Caco-2 (cell line): ENCODE measurements at places on chromosomes 4 and X.

- no peak for DNase-seq
These were observed 653 bp downstream of the PLA2G12A start for GRCh38 chr4:109729117-109729717.

GRCh38 chr4:176385601-176386000 lies 65.8 kb downstream of the SPCS3 start:
- DNase-seq: no peak

GRCh38 chr4:83118869-83119268 lies 4.3 kb upstream of the PLAC8 start:
- no peak for DNase-seq

DNA sequence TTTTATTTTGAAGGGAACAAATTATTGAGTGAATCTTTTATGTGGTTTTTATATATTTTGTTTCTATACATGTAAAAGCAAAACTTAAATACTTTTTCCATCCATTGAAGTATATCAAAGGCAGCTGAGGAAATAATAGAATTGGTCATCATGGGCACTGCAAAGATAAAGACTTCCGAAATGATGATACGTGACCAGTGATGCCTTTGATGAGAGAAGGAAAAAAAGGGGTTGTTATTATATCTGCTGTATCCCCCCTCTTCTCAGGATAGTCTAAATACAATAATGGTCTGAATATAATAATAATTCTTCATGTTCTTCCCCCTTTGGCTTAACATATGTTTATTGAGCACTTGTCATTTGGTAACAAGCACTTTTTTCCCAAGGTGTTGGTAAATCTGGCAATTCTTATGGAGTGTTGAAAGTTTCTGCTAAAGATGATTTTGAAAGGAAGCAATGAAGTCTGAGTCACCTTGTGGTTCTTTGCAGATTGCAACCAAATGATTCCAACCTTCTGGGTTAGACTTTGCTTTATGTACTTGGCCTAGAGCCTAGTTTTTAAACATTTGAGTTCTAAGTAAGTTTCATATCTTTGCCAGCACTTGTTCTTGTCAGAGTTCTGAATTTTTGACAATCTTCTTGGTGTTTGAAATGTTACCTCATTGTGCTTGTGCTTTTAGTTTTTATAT lies 60.8 kb downstream of the USP9X start:
- DNase-seq: no peak

GRCh38 chr4:169359961-169360360 lies 89.2 kb upstream of the SH3RF1 start:
- no peak for DNase-seq

GRCh38 chr4:27148211-27148895 lies 287.7 kb downstream of the STIM2 start:
- DNase-seq: no peak

DNA sequence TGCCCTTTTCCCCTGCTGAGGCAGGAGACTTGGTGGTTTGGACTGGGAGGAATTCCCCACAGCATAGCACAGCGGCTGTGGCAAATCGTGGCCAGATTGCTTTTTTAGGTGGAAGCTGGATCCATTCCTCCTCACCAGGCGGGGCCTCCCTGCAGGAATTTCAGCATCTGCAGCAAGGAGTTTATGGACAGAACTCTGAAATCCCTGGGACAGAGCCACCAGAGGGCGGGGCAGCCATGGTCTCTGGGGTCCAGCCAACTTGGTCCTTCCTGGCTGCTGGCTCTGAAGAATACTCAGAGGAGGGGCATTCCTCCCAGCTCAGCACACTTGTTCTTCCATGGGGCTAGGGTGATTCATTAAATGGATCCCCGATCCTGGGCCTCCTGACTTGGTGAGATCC lies 794.3 kb downstream of the SH3BGRL start:
- no peak for DNase-seq

- DNase-seq: no peak
These were observed 173.4 kb downstream of the SCFD2 start for GRCh38 chr4:53192496-53192895.

GRCh38 chrX:55120761-55121358 lies 32.0 kb downstream of the PAGE2 start:
- no peak for DNase-seq

DNA sequence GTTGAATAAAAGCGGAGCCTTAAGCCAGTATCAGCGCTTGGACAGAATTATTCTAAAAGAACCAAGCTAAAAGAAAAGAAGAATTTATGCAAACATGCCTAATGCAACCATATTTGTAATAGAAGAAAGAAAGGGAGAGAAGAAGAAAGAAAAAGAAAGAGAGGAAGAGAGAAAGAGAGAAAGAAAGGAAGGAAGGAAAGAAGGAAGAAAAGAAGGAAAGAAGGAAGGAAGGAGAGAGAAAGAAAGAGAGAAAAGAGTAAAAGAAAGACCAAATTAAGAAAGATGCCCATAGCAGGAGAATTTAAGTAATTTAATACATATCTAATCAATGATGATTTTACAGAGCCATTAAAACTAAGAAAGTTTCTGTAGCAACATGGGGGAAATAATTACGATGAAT lies 30.9 kb upstream of the TMEM150C start:
- DNase-seq: no peak

- DNase-seq: peak; percentile 49
These were observed 15.2 kb upstream of the ANXA10 start for GRCh38 chr4:168076989-168077725.

DNA sequence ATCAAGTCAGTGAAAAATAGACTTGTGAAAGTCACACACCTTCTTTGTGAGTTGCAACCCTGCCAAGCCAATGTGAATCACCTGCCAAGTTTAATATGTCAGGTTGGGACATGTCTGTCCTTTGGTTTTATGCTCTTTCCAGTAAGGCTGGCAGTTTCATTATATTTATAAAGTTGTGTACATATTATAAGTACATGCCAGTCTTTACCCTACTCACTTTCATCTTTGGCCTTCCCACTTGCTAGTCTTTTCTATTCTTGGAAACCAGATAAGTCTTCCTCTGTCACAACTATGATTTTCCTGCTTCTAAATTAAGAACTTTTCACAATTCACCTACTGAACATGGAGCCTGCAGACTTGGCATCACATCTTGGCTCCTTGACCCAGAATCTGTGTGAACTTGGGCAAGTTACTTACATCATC lies 680.7 kb upstream of the BOD1L1 start:
- DNase-seq: no peak

GRCh38 chr4:90120037-90120436 lies 7.2 kb upstream of the CCSER1 start:
- no peak for DNase-seq

- no peak for DNase-seq
These were observed 582.9 kb downstream of the ADGRL3 start for GRCh38 chr4:61783050-61783449.

DNA sequence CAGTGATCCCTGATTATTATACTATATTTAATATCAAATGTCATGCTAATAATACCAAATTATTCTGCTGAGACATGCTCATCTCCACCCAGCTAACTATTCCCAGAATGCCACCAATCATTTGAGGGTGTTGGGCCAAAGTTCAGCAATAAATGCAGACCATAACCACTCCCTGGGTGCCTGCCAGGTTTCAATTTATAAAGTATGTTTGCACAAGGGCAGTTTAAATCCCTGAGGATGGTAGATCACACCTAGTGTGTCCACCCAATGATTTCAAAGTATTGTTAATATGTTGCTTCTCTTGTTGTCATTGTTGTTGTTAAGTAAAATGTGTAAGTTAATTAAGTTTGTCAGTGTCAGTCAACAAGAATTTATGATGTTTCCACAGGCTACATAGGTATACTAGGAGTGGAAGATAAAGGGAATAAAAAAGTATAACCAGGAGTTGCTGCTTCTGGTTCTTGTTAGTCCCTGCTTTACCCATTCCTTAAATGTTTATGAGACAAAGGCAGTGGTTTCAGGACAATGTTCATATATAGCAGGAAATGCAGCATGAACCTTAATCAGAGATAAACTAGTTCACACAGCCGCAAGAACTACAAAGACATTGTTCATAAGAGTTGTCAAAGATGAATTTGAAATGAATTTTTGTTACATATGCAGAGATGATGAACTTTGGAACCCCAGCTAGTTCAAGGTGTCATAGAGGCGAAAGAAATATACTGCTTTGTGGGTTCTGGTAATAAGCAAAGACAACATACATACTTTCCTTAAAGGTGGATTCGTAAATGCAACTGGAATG lies 25.5 kb downstream of the HPGD start:
- peak; percentile 19 for DNase-seq

GRCh38 chr4:15343581-15343980 lies 84.3 kb upstream of the C1QTNF7 start:
- no peak for DNase-seq

DNA sequence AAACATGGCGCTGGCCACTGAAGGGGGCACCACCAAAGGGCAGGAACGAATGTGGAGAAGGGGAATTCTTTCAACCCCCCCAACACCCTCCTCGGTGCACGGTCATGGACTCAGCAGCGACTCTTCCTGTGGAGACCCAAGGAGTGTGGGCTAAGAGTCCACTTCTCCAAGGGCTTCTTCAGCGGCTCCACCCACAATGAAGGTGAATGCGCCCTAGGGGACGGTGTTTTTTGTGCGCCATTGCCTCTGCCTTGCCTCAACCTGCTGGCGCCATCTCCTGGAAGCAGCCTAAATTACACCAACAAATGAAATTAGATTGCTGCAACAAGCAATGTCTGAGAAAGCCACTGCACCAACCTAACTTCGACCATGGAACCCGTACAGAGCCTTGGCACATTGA lies 169.2 kb upstream of the MAGEB18 start:
- DNase-seq: peak; percentile 38

- no peak for DNase-seq
These were observed 10.2 kb upstream of the INTU start for GRCh38 chr4:127622621-127622920.

GRCh38 chr4:169311643-169312365 lies 41.0 kb upstream of the SH3RF1 start:
- peak; percentile 69 for DNase-seq
